ENCODE measurements at places on chromosomes 7 and 10. TPM values are rescaled to one million over a fixed set of nuclear protein-coding genes. Genes with fewer than 3 reads are reported as not detected.

The RAPGEF5 gene
- 0.54 TPM for total RNA-seq

The GPR15LG gene
- not detected for total RNA-seq

The SFTPA2 gene
- not detected for total RNA-seq

The FFAR4 gene
- not detected for total RNA-seq

The SPDYE6 gene
- total RNA-seq: not detected

The MDFIC gene
- 172 TPM for total RNA-seq

The EPHB4 gene
- 2.7 TPM for total RNA-seq

The MKRN1 gene
- total RNA-seq: 67.5 TPM
